Hypothalamus (tissue), 51 donors: ENCODE measurements at places on chromosomes 13 and 19.

DNA sequence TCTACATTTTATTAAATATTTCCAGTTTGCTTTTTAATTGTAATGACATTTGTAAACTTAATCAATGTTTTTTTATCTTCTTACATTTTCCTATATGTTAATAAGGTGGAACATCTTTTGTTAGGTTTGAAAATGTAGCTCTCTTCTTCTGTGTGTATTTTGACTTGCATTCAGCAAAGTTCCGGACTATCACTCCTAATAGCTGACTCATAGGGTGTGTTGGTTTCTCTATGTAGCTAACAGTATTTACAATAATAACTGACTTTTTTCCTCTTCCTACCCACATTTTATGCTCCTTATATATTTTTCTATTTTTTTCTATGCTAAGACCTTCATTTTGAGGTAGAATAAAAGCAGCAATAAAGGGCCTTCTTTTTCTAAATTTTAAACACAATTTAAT lies 28.1 kb downstream of the MYO16 start:
- DNase-seq: no peak

GRCh38 chr13:44088991-44089413 lies 209.3 kb downstream of the LACC1 start:
- no peak for DNase-seq

DNA sequence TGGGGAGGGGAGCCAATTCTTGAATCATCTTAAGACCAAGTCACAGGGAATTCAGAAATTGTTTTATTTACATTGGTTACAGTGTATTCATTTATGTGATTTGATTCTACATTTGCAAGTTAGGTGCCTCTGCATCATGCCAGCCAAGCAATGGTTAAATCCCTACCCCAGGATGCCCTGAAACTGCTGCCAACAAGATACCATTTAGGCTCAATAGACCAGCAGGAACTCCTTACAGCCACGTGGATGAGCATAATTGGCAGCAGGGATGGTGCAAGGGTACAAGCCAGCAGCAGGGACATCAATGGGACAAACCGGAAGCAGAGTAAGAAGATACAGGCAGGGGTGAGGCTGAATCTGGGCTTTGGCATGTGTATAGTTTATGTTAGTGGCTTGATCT lies 72.4 kb upstream of the NBEA start:
- no peak for DNase-seq

DNA sequence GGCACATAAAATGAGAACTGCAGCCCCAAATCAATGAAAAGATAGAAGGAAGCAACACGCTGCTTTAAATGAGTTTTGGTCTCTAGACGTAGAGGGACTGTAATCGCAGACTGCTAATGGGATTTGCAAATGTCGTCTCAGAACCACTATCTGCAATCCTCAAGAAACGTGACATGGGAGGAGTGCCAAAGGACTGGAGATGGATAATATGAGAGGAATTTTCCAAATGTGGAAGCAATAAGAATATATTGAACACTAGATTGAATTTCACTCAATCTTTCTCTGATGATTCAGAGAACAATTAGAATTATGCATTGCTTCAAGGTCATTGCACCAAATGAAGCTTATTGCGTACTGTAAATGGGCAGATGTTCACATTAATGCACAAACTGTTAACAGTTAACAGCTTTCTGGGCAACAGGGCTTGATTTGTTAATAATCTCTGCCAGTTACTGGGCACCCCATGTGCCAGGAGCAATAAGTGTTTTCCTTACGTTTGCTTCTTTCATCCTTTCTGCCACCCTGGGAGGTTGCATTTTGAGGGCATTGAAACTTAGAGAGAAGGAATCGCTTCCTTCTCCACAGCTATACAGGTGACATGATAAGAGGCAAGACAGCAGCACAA lies 62.8 kb upstream of the WASF3 start:
- no peak for DNase-seq

DNA sequence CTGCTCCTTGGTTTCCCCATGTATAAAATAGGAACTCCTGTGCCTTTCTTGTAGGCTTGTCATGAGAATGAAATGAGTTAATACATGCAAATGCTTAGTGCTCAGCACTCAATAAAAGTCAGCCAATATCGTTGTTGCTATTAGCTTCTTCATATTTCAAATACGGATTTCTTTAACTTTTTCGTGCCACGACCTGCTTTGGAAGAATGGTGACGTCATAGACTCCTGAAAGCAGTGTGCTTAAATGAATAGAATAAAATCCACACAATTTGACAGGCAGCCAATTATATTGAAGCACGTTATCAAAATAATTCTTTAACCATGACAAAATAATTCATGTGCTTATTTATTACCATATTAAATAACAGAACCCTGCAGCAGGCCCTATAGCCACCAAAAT lies 26.6 kb upstream of the CDC16 start:
- no peak for DNase-seq

- no peak for DNase-seq
Measured at GRCh38 chr19:38441657-38442348, 8.3 kb downstream of the RYR1 start.

DNA sequence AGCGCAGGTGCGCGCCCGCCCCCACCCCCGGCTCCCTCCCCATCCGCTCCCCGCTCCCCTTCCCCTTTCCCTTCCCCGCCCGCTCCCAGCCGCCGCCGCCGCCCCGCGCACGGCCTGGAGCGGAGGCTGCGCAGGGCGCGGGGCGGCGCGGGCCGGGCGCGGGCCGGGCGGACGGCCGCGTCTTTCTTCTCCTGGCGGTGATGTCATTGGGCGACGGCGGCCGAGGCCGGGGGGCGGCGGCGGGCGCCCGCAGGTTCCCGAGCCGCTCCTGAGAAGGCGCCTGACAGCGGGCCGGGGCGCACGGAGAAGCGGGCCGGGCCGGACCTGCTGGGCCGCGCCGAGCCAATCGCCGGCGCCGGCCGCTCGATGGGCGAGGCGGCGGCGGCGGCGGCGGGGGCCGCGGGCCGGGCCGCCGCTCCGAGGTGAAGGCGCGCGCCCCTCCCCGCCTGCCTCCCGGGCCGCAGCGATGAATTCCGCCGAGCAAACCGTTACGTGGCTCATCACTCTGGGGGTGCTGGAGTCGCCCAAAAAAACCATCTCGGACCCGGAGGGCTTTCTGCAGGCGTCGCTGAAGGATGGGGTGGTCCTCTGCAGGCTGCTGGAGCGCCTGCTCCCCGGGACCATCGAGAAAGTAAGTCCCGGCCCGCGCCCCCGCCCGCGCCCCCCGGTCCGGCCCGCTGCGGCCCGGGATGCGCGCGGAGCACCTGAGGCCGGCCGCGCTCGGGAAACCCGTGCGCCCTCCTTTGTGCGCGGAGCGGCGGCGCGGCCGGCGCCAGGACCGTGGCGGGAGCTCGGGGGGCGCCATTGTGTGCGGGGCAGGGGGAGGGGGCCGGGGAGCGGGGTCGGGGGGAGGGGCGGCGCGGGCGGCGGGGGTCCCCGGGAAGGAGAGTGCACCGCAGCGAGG lies at the start of gene ARHGEF7:
Gene ARHGEF7, plus strand, starts transcription at position 250 of the 904 bp plus-strand sequence. Its CDS starts 217 bp downstream, at position 467.
- DNase-seq: no peak

GRCh38 chr13:33279414-33280278 lies 5.9 kb downstream of the STARD13 start:
- DNase-seq: no peak

- DNase-seq: no peak
Measured at GRCh38 chr13:109870696-109871370, 84.5 kb upstream of the IRS2 start.

DNA sequence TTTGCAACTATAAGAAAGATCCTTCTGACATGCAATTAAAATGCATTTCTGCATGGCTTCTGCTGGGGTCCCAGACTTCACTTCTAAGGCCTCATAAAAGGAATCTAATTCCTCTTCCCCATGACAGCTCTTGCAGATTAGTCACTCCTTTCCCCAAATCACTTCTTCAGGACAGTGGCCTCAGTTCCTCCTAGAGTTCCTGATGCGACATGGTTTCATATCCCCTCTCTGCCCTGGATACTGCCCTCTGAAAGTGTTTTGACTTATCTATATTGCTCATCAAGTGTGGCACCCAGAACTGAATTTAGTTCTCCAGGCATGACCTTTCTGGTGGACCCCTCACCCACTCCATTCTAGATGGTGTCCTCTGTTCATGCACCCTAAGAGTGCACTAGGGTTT lies 238.1 kb downstream of the FOXO1 start:
- DNase-seq: no peak

DNA sequence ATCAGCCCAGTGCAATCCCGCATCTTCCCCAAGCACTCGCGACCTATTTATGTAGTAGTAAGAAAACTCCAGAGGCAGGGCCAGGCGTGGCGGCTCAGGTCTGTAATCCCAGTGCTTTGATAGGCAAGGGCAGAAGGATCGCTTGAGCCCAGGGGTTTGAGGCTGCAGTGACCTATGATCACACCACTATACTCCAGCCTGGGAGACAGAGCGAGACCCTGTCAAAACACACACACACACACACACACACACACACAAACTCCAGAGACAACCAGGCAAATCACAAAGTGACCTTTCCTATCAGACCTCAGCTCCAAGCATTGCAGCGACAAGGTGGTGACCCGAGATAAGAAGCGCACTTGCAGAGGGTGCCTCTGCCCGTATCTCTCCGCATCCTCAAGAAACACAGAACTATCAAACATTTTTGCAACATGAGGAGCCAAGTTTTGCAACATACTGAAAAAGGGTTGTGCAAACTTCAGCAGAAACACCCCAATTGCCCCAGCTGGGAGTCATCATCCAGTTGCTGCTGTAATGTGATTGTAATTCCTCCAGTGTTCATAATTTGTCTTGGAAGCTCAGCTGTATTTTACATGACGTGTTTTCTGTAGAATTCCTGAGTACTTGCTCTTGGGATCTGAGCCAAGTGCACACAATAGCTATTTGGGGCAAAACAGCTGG lies 8.7 kb upstream of the KLF2 start:
- no peak for DNase-seq

GRCh38 chr13:58587183-58587582 lies 955.6 kb downstream of the PCDH17 start:
- DNase-seq: no peak

GRCh38 chr19:21749090-21749489 lies 18.3 kb downstream of the ZNF100 start:
- no peak for DNase-seq

GRCh38 chr13:26593661-26594060 lies 36.2 kb downstream of the WASF3 start:
- no peak for DNase-seq
